ENCODE measurements at places on chromosomes 1 and 21. TPM values are rescaled to one million over a fixed set of nuclear protein-coding genes. Genes with fewer than 3 reads are reported as not detected.

FAM89A gene
- 20.7 TPM for total RNA-seq

MCOLN3 gene
- 0.48 TPM for total RNA-seq

SAMD11 gene
- 0.48 TPM for total RNA-seq

- no peak for DNase-seq
Measured at GRCh38 chr1:207866471-207867135, 44.3 kb downstream of the CD34 start.

IL23R gene
- total RNA-seq = not detected

GRCh38 chr1:1037366-1038327 lies 17.7 kb downstream of the AGRN start:
- no peak for DNase-seq

Measured in RPMI7951 (cell line).